ENCODE measurements at places on chromosomes 3 and 15.

- peak; percentile 0 for DNase-seq
These were observed 1072.0 kb downstream of the NSUN3 start for GRCh38 chr3:95134693-95135413.

DNA sequence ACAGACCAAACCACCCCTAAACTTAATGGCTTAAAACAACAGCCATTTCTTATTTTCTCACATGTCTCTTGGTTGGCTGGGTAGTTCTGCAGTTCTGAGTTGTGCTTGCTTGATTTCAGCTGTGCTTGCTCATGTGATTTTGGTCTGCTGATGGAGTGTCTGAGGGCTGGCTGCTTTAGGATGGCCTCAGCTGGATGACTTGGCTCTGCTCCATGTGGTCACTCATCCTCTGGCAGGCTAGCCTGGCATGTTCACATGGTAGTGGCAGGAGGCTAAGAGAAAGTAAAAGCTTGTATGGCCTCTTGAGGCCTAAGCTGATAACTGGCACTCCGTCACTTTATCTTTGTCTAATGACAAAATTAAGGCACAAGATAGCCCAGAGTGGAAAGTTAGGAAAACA is 4.1 kb downstream of the SV2B start:
- DNase-seq, result peak; percentile 37

GRCh38 chr3:20145874-20146273 is 40.1 kb downstream of the SGO1 start:
- no peak for DNase-seq

DNA sequence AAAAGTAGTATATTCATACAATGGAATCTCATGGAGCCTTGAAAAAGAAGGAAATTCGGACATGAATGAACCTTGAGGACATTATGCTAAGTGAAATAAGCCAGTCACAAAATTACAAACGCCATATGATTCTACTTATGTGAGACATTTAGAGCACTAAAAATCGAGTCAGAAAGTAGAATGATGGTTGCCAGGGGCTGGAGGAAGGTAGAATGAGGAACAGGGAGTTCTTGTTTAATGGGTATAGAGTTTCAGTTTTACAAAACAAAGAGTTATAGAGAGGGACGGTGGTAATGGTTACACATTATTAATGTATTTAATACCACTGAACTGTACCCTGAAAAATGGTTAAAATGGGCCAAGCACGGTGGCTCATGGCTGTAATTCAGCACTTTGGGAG is 19.5 kb downstream of the UBXN7 start:
- no peak for DNase-seq

GRCh38 chr3:78742041-78742440 is 1025.8 kb downstream of the ROBO1 start:
- no peak for DNase-seq

GRCh38 chr15:68818066-68818768 is 2.5 kb downstream of the ANP32A start:
- DNase-seq, result peak; percentile 89

DNA sequence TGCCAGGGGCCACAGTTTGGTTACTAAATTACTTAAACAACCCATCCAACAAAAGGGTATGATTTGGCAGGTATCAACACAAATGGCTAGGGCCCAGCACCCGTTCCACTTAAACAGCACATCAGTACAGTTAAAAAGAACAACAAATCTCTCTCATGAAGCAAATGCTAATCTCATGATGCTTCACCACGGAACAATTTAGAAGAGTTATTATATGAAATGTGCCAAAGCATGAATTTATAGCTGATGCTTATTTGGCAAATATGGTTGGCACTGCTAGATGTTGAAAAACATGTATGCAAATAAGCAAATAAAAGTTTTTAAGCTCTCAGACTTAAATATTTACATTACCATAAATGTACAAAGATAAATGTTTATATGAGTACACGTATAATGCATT is 2.3 kb downstream of the PEAK1 start:
- no peak for DNase-seq

- DNase-seq, result no peak
These were observed 688.8 kb upstream of the CCDC54 start for GRCh38 chr3:106688464-106688863.

GRCh38 chr15:59247364-59247763 is 40.7 kb downstream of the LDHAL6B start:
- DNase-seq, result peak; percentile 58

DNA sequence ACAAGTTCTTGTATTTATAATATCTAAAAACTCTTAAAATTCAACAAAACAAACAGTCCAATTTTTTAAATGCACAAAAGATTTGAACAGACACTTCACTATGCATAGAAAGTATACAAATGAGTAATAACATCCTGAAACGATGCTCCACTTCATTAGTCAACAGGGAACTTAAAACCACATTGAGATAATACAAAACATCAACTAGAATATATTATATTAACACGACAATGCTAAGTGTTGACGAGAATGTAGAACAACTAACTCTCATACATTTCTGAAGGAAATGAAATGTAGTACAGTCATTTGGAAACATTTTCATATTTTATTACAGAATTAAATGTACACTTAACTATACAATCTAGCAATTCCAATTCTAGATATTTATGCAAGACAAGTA is 93.4 kb downstream of the IGSF11 start:
- DNase-seq, result no peak

DNA sequence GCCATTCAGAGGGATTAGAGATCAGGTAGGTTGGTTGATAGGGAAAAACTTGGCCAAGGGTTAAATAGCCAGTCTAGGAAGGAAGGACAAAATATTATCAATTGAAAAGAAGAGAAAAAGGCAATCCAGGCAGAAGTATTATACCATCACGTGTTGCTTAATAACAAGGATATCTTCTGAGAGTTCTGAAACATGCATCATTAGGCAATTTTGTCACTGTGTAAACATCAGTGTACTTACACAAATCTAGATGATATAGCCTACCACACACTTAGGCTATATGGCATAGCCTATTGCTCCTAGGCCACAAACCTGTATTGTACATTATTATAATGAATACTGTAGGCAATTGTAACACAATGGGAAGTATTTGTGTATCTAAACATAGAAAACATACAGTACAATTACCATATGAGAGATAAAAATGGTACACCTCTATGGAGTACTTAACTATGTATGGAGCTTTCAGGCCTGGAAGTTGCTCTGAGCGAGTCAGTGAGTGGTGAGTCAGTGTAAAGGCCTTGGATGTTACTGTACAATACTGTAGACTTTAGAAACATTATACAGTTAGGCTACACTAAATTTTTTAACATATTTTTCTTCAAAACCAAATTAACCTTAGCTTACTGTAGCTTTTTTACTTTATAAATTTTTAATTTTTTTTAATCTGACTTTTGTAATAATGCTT is 2.7 kb downstream of the TEX55 start:
- DNase-seq, result no peak

GRCh38 chr3:184656829-184657681 is 54.8 kb downstream of the MAGEF1 start:
- DNase-seq, result peak; percentile 78

DNA sequence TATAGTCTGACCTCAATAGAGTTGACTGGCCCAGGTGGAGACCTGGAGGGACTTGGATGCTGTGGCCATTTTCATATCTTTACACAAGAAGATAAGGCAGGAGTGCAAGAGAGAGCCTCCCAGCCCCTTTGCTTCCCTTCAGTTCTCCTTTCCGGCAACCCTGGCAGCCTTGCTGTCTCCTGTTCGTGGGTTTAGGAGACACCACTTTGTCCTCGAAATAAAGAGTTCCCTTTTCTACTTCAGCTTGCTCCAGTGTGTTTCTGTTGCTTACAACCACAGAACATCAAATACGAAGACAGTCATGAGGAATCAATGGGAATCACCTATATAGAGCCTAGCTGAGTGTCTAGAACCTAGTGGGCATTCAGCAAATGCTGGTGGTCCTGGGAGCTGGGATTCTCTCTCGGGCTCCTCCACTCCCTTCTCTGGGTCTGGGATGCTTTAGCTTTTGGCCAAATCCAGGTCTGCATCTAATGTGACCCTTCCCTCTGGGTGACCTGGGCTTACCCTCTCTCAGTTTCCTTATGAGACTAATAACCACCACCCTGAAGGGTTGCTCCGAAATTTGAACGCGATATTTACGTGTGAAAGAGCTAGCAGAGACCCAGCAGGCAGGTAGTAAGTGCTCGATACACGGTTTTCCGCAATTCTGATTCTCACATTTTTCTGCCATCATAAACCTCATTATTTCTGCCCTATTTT is 44.5 kb downstream of the PCSK6 start:
- no peak for DNase-seq

DNA sequence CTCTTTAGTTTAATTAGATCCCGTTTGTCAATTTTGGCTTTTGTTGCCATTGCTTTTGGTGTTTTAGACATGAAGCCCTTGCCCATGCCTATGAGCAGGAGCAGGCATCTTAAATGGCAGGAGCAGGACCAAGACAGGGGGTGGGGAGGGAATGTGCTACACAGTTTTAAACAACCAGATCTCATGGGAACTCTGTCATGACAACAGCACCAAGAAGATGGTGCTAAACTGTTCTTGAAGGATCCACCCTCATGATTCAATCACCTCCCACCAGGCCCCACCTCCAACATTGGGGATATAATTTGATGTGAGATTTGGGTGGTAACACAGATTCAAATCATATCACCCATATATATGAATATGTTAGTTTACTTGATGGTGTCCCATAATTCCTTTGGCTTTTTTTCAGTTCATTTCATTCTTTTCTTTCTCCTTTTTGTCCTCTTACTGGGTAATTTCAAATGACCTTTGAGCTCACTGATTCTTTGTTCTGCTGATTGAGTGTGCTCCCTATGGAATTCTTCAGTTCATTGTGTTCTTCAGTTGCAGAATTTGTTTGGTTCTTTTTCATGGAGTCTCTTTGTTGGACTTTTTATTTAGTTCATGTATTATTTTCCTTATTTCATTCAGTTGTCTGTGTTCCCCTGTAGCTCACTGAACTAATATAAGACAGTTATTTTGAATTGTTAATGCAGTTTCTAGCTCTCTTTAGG is 62.6 kb downstream of the DOCK3 start:
- DNase-seq, result no peak

- DNase-seq, result peak; percentile 75
These were observed 1.9 kb downstream of the TBL1XR1 start for GRCh38 chr3:177195242-177195991.

DNA sequence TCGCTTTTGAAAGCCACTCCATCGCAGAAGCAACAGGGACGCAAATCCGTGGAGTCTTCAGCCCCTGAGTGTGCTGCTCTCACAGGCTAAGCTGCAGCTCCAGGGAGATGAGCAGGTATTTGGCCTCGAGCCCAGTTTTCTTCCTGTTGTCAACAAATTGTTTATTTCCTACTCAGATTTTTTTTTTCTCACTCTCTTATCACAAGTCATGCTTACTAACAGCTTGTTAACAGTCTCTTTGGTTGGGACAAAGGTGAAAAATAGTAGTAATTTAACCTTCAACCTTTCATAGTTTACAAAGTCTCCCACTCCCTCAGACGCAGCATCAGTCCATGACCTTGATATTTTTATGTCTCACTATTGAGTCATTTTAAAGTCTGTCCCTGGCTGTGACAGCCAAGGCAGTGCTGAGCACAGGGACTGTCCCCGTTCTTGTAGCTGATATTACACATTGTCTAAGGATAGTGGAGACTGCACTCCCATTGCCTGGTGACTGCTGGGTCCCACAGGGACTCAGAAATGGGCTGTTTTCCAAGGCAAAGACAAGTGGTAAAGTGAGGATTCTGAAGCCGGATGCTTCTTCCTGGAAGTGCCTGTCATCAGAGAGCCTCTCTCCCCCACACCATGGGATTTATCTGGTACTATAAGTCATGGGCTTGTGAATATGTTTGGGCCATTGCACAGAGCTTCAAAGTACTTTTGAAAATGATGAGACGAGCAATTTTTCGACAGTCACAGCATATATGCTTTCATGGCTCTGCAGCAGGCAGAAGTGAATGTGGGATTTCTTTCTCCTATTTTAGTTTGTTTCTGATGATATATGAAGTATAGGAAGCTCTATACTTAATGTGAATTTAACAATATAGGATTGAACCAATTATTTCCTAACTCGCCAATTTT is 59.8 kb upstream of the UNC13C start:
- DNase-seq, result peak; percentile 56

GRCh38 chr3:156516284-156516683 is 38.6 kb downstream of the SSR3 start:
- no peak for DNase-seq

DNA sequence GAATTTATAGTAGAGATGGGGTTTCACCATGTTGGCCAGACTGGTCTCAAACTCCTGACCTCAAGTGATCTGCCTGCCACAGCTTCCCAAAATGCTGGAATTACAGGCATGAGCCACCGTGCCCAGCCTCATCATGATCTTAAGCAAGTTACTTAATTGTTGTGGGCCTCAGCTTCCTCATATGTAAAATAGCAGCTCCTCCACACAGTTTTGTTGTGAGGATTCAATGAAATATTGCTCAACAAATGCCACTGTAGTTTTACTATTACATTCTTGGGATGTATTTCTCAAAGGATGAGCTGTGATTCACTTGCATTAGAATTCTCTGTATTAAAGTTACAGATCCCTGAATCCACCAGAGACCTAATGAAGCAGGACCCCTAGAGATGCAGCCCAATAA is 168.8 kb downstream of the ADAMTS9 start:
- no peak for DNase-seq

DNA sequence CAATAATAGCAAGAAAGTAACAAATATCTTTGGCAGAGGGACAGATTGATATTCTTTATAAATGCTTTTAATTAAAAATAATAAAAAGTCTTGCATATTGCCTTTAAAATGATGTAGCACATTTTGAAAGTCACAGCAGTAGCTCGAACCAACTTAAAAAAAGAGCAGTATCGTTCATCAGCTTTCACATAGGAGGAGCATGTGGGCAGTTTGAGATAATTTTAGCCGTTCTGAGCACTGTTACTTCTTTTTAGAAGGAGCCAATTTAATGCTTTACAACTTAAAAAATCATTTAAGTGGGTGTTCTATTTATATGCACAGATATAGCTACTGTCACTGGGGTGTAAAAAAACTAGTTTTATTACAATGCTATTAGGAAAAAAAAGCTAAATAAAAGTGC is 622.7 kb upstream of the GBE1 start:
- DNase-seq, result no peak

- DNase-seq, result no peak
These were observed 58.8 kb downstream of the XXYLT1 start for GRCh38 chr3:195212033-195212748.

- DNase-seq, result peak; percentile 70
These were observed 10.1 kb downstream of the SCN10A start for GRCh38 chr3:38805765-38806386.

GRCh38 chr3:166860217-166860616 is 519.9 kb downstream of the ZBBX start:
- no peak for DNase-seq

GRCh38 chr15:64809649-64810496 is 15.6 kb downstream of the PIF1 start:
- peak; percentile 81 for DNase-seq

- no peak for DNase-seq
These were observed 225.6 kb downstream of the CLSTN2 start for GRCh38 chr3:140160553-140160952.

DNA sequence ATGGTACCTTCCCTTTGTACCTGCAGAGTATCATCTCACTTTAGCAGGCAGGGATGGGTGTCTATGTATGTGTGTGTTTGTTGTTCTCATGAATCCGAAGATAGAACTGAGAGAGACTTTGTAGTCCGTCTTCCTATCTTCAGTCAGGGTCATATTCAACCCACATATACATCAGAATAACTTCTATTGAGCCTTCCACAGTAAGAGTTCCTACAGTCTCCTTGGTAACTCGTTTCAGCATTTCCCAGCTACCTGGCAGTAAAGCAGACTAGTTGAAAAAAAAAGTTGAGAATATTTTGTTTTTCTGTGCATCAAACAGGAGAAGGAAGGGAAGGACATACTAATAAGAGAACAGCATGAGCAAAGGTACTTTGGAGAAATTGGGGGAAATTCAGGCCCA is 106.8 kb downstream of the VPS8 start:
- DNase-seq, result no peak

- DNase-seq, result no peak
These were observed 1.5 kb upstream of the VIPR1 start for GRCh38 chr3:42500909-42501308.

Data from muscle of leg (tissue), 16 donors.